Right atrium auricular region (tissue), 2 donors: ENCODE measurements at places on chromosomes 1 and 21. TPM values are rescaled to one million over a fixed set of nuclear protein-coding genes. Genes with fewer than 3 reads are reported as not detected.

DNA sequence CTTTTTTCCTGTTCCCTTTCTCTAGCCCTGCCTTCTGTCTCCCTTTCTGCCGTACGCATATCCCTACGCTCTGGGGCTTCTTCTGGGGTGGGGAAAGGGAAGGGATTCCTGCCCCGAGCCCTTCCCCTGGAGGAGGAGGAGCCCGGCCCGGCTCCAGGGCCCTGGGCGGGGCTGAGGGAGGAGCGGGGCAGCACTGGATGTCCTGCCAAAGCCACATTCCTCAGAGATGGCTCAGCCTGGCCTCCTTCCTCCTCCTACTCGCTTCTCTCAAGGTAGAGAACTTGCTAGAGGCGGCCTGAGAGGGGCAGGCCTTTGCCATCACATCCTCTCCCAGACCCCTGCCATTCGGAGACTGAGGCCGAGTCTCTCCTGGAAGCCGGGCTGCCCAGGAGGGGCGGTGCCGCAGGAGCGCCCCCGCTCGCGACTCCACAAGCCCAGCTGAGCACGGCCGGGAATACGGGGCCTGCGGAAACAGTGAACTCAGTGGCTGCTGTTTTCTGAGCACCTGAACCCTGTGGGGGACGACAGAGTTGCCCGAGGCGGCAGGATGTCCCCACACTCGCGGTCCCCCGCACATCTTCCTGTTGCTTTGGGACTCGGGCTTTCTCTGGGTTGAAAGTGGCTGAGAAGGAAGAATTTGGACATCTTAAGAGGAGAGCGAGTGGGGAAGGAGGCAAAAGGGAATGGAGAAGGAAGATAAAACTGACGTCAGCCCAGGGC, 12.2 kb downstream of the ADAMTSL4 start:
- H3K4me3 ChIP-seq: peak overlapping the region; percentile 58
- H3K36me3 ChIP-seq: peaks cover 15% of the 10 kb centered on the region
- no peaks in the 10 kb centered on the region for H3K4me1 ChIP-seq
- peak; percentile 97 for DNase-seq

- no peak for DNase-seq
- no peaks in the 10 kb centered on the region for H3K27me3 ChIP-seq
- no peaks in the 10 kb centered on the region for H3K4me1 ChIP-seq
- no peak overlapping the region for H3K4me3 ChIP-seq
- H3K27ac ChIP-seq: no peak overlapping the region
Observed at GRCh38 chr1:113701429-113701828, 57.9 kb downstream of the PHTF1 start.

DNA sequence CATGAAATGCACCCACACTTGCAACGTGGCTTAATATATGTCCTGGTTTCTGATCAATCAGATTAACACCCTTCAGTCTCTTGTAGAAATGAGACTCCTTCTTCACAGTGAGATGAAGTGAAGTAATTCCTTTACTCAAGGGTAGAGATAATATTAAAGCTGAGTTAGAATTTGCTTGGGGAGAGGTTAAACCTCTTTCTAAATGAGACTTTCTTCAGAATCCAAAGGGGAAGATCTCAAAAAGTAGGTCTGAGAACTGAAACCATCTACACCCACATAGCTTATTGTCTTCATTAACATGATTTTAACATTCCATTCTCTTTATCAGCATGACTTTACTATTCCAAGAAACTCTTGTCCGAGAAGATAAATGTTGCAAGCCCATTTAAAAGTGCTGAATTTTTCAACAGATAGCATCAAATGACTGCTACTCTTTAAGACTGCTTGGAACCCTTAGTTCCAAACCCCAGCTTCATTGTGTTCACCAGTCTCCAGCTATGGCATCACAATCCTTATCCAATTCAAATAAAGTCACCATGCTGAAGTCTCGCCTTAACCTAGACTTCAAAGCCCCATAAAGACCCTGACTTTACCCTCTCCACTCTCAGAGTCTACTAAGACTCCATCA, 19.2 kb upstream of the TRAF3IP3 start:
- no peak for DNase-seq
- no peak overlapping the region for H3K27ac ChIP-seq
- H3K27me3 ChIP-seq: no peaks in the 10 kb centered on the region
- H3K4me1 ChIP-seq: no peaks in the 10 kb centered on the region
- H3K36me3 ChIP-seq: no peaks in the 10 kb centered on the region
- no peak overlapping the region for H3K4me3 ChIP-seq

The RXRG gene
- total RNA-seq: 3.3 TPM

GRCh38 chr1:25556791-25557476, 13.5 kb downstream of the LDLRAP1 start:
- H3K4me1 ChIP-seq: peaks cover 50% of the 10 kb centered on the region
- H3K36me3 ChIP-seq: no peaks in the 10 kb centered on the region
- H3K27ac ChIP-seq: no peak overlapping the region
- DNase-seq: no peak
- H3K27me3 ChIP-seq: no peaks in the 10 kb centered on the region
- H3K4me3 ChIP-seq: no peak overlapping the region

- no peaks in the 10 kb centered on the region for H3K4me1 ChIP-seq
- no peaks in the 10 kb centered on the region for H3K27me3 ChIP-seq
- peaks cover 30% of the 10 kb centered on the region for H3K36me3 ChIP-seq
- no peak overlapping the region for H3K27ac ChIP-seq
Observed at GRCh38 chr1:173878251-173878650, 10.1 kb downstream of the ZBTB37 start.

The MAB21L3 gene
- not detected for total RNA-seq

The DDX59 gene
- 21.5 TPM for total RNA-seq

GRCh38 chr1:9894115-9894514, 16.0 kb downstream of the CTNNBIP1 start:
- no peaks in the 10 kb centered on the region for H3K36me3 ChIP-seq
- no peak for DNase-seq
- H3K4me3 ChIP-seq: no peak overlapping the region
- H3K27me3 ChIP-seq: no peaks in the 10 kb centered on the region
- no peaks in the 10 kb centered on the region for H3K4me1 ChIP-seq

The RPL22 gene
- 75.4 TPM for total RNA-seq

DNA sequence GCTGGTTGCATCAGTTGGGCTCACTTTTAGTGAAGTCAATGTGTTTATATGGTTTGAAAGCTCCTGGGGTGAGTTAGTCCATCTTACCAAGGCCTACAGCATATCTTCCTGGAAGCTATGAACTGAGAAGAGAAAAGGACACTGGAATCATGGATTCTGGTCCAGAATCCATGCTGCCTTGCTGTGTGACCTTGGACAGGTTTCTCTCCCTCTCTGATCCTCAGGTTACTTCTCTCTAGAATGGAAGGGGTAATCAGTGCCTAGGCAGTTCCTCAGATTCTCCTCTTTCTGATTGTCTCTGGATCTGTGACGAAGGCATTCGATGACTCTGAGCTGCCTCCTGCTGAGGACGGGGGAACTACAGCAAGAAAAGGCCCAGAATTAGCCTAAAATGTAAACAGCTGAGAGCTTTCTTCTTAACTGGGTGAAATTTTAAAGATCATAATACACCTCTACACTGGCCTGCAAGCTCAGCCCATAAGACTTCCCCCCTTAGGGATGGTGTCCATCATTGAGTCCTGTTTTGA, 425.0 kb upstream of the VAMP3 start:
- no peaks in the 10 kb centered on the region for H3K27me3 ChIP-seq
- no peak overlapping the region for H3K4me3 ChIP-seq
- H3K4me1 ChIP-seq: peaks cover 26% of the 10 kb centered on the region
- H3K36me3 ChIP-seq: no peaks in the 10 kb centered on the region
- no peak for DNase-seq

The BATF3 gene
- total RNA-seq: 0.96 TPM

The MPL gene
- not detected for total RNA-seq

The IRF6 gene
- 30.4 TPM for total RNA-seq

The SNX7 gene
- total RNA-seq: 17.7 TPM

DNA sequence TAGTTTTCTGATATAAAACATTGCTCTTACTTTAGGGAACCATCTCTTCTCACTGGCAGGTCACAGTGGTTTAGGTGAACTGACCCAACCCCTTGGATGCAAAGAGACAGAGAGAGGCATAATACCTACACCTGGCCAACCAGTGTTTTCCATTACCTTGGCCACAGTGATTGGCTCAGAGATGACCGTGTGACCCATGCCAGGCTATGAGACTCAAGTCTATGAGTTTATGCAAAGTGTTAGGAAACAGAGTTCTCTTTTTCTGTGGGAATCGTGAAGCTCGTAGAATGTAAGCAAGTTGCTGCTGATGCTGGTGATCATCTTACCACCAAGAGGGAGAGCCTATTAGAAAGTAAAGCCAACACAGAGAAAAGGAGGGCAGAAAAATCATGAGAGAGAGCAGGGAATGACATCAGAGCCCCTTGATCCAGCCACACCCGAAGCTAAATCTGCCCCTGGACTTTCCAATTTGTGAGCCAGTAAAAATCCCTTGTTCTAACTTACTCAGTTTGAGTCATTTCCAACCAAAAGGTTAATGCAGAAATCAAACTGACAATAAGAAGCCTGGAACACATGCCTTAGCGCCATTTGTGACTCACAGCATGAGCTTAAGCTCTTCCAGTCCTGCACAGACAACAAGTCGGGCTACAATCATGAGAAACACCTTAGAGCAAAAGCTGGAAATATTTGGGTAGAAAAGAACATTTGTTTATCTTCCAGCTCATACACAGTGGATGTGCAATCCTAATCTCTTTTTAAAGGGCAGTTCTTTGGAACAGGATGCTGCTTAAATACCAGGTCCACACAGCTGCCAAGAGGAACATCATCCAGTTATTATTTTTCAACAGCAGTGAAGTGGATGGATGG, 81.3 kb upstream of the KAZN start:
- H3K27me3 ChIP-seq: no peaks in the 10 kb centered on the region
- peaks cover 9% of the 10 kb centered on the region for H3K4me1 ChIP-seq
- DNase-seq: peak; percentile 68

- peak overlapping the region; percentile 50 for H3K4me3 ChIP-seq
- peak; percentile 69 for DNase-seq
- no peaks in the 10 kb centered on the region for H3K27me3 ChIP-seq
- peaks cover 29% of the 10 kb centered on the region for H3K4me1 ChIP-seq
Observed at GRCh38 chr1:21508580-21509350, 458 bp upstream of the ALPL start.

DNA sequence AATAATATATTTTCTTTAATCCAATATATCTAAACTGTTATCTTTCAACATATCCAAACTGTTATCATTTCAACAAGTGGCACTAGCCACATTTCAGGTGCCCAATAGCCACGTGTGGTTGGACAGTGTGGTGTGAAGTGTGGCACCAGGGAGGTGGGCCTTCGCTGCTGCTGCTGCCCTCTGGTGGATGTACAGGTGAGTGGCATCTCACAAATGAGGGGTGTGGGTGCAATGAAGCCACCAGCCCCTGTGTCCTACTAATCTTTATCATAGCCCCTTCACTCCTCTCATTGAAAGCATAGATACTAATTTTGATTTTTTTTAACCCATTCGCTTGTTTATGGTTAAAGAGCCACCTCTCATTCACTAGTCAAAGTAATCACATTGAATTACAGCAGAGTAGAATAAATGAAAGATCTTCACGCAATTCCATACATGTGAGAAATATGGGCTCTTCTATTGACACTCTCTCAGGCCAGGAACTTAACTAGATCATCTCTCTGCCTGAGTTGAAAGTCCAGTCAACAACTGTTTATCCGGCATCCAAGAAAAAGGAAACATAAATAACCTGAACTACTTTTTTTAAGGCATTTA, 499.2 kb downstream of the OMA1 start:
- no peak for DNase-seq
- no peaks in the 10 kb centered on the region for H3K27me3 ChIP-seq
- H3K4me3 ChIP-seq: no peak overlapping the region
- H3K36me3 ChIP-seq: no peaks in the 10 kb centered on the region
- H3K4me1 ChIP-seq: no peaks in the 10 kb centered on the region

The S100A16 gene
- total RNA-seq: 62.7 TPM

- H3K27me3 ChIP-seq: no peaks in the 10 kb centered on the region
- no peak overlapping the region for H3K4me3 ChIP-seq
- H3K27ac ChIP-seq: no peak overlapping the region
- no peaks in the 10 kb centered on the region for H3K36me3 ChIP-seq
- DNase-seq: no peak
- H3K4me1 ChIP-seq: no peaks in the 10 kb centered on the region
Observed at GRCh38 chr1:50605186-50605875, 182.1 kb upstream of the DMRTA2 start.

DNA sequence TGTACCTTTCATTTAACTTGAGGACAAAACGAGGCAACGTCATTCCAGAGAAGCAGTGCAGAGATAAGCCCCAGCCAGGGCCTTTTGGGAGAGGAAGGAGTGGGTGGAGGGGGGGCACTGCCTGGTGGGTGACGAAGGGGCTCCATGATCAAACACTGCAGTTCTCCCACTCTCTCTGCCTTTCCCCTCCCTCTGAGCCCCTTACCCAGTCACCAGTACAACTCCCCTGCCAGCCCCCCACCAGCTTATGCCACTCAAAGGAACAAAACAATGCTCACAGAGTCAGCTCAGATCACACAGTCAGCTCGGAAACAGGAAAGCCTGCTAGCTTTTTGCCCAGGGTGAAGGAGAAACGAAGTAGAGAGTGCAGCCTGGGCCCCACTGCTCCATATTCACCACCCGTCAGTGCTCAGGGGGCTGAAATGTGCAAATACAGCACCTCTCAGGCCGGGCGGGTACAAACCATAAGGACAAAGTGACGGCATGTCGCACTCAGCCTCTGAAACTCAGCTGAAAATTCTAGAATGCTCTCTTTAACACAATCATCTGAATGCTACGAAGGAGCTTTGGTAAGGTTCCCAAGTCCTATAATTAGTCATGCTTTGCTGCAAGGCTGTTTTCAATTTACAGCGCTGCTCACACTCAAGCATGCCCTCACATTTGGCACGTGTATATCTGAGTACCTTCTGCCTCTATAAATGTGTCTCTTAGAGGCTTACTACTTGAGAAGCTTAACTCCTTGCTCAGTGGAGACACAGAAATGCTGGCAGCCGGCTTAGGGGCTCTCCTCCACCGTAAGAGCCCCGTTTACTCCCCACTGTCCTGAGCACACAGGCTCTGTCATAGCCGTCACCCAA, 65.8 kb upstream of the RAB4A start:
- peaks cover 21% of the 10 kb centered on the region for H3K4me1 ChIP-seq
- H3K36me3 ChIP-seq: no peaks in the 10 kb centered on the region
- no peaks in the 10 kb centered on the region for H3K27me3 ChIP-seq
- no peak overlapping the region for H3K4me3 ChIP-seq

- H3K4me1 ChIP-seq: no peaks in the 10 kb centered on the region
- no peaks in the 10 kb centered on the region for H3K27me3 ChIP-seq
- no peak for DNase-seq
- H3K36me3 ChIP-seq: peaks cover 70% of the 10 kb centered on the region
- no peak overlapping the region for H3K4me3 ChIP-seq
Observed at GRCh38 chr1:40075266-40075665, 21.8 kb downstream of the PPT1 start.

The PLPPR4 gene
- total RNA-seq: 0.51 TPM

DNA sequence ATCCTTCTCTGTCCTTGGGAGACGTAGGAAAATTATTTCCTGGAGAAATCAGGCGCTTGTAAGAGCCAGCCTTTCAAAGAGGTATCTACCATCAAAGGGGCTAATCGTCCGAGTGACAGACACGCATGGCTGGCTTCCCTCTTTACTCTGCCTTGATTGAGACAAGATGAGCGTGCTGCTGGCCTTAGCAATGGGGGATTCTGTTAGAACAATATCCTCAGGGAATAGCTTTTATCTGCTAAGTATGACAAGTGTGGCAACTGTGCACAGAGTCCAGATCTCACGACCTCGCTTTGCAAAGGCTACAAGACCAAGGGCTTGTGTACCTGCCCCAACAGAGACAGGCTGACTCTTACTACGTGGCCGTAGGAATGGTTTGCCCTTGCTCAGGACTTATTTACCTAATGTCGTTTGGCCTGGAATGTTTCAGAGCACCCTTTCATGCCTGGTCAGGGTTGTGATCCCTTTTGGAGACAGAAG, 417.1 kb downstream of the KIF26B start:
- no peaks in the 10 kb centered on the region for H3K4me1 ChIP-seq
- no peaks in the 10 kb centered on the region for H3K27me3 ChIP-seq
- H3K4me3 ChIP-seq: no peak overlapping the region
- no peak overlapping the region for H3K27ac ChIP-seq
- no peaks in the 10 kb centered on the region for H3K36me3 ChIP-seq
